Stimulated activated naive B cell treated with anti-CD40 and anti-IgM and Interleukin-4, amounts not matched to agents 10 μg/mL and 1 μg/mL and 100 μg/mL, for 72 hours (primary cell): ENCODE measurements at places on chromosomes 6 and 20.

DNA sequence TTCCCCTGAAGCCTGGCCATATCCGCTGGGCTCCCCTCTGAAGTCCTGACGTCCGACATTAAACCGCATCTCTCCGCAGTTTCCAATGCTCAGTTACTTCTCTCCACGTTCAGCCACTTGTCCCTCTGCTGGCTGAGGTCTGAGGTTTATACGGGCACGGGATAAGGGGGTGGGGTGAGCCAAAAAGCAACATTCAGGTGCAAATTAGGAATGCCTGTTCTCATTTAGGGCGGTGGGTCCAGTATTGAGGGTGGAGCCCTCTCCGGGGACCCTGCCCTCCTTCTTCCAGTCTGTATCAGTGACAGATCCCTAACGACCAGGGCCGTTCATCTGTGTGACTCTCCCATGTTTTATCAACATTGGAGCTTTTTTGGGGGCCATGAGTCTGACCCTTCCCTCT, 1454.4 kb downstream of the HACE1 start:
- no peak for DNase-seq

GRCh38 chr6:129863664-129864063, 2.5 kb upstream of the TMEM244 start:
- DNase-seq, result no peak

- DNase-seq, result no peak
These were observed 4.5 kb downstream of the GPR63 start for GRCh38 chr6:96832780-96833179.

DNA sequence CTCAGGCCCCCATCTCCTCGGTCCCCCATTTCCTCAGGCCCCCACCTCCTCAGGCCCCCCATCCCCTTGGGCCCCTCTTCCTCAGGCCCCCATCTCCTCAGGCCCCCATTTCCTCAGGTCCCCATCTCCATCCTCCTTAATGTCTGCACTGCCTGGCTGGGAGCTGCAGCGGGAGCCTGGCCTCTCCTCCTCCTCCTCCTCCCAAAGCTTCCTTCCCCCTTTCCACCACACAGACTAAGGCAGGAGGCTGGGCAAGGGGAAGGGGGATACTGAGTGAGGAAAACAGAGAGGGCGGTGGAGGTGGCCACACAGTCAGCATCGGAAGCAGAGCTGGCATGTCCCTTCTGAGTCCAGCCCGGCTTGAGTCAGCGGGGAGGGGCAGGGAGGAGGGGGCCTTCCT, 122.6 kb upstream of the RPS6KA2 start:
- no peak for DNase-seq
